ENCODE measurements at places on chromosomes 1 and 21.

GRCh38 chr1:178912597-178912996 lies 41.7 kb upstream of the ANGPTL1 start:
- no peak for DNase-seq

DNA sequence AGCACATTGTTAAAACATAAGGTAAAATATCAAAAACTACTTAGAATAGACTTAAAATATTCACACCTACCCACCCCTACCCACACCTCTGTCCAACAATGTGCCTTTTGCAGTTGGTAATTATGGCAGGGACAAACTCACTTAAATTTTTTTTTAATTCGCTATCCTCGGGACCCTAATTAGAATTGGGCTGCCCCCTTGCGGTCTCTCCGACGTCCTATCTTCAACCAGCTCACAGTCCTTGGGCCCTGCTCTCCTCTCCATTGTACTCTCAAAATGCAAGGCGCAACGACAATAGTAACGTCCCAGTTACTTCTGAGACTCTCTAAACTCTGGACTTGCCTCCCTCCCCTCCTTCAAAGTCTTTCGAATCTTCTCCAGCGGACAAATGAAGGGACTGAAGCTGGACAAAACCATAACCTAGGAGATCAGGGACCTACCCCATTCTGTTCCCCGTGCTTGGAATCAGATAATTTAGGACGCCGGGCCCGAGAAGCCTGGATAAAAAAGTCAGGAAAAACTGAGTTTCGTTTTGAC lies 1.1 kb upstream of the CIART start:
- DNase-seq, result peak; percentile 35

DNA sequence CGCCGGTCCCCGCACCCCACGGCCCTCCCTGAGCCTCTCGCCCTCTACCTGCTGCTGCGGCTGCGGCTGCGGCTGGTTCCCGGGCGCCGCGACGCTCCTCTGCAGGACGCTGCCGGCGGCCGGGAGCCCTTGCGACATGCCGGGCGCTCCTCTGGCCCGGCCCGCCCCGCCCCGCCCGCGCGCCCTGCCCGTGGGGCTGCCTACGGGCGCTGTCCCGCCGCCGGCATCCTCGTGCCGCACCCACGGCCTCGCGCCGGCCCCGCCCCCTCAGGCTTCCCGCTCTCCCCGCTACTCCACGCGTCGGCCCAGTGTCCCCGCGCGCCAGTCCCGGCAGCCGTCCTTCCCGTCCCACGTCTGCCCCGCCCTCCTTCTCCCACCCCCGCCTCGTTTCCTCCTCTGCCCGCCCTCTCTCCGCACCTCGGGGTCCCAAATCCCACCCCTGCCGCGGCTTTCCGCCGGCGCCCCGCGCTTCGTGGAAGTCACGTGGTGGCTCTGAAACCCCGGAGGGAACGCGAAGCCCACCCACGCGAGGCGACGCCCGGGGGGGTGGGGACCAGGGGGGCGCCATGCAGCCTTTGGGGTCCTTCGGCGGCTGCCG lies at the start of gene BATF3:
Gene BATF3, minus strand, starts transcription at position 216 of the 598 bp plus-strand sequence. Its CDS starts 78 bp downstream, at position 138.
- no peak for DNase-seq

DNA sequence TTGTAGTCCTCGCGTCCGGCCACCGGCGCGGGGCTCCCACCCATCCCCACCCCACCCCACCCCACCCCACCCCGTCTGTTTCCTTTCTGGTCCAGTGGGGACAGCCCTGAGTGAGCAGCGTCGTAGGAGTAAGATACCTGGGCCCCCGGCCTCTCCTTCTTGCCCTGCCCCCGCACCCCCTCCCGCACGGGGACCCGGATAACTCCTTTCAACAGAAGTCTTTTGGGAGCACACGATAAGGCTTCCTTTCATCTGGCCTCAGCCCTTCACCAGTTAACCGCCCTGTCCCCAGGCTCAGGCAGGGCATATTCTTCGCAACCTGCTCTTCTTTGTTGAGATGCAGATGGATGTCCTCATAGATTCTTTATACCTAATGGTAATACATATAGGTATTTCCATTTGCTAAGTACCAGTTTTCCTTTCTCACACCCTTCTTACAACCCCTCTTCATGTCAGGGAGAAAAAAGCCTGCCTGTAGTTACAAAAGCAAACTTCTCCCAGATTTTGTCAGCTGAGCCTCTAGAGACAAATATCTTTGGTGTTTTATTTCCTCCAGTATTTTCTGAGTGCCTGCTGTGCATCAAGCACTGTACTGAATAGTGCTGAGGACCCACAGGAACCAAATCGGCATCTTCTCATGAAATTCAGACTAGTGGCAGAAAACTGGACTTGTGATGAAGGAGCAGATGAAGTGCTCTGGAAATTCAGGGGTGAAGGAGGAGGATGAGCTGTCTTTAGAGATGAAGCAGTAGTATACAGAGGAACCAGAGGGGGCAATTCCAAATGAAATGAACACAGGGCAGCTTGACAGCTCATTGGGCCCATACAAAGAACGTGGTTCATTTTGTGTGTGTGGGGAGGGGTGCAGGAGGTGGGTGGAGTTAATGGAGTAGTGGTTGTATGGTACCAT lies 33.6 kb downstream of the SLC2A1 start:
- DNase-seq, result peak; percentile 64

GRCh38 chr1:109821831-109822745 lies 58.4 kb upstream of the EPS8L3 start:
- DNase-seq, result no peak

- no peak for DNase-seq
Measured at GRCh38 chr1:233340031-233340555, 12.6 kb downstream of the MAP3K21 start.

DNA sequence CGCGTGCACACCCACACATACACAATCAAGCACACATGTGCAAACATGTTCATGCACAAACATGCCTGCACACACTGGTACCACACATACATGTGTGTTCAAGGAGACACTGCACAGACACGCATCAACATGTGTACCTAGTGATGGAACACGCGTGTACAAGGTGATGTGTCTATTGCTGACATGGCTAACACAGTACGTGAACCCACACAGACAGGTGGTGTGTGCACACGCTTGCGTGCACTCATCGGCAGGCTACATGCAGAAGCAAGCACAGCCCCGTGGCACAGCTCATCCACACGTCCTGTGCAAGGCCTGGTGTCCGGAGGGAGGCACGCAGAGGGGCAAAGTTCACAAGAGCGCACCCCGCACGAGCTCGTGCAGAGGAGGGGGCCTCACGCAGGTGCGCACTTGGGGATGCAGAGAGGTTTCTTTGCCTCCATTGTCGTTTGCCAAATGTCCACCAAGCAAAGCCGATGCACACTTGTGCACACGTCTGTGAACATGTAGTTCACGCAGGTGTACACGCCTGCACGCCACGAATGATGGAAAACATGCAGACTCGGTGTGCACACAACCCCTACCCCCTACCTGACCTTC lies 969 bp downstream of the ACAP3 start:
- DNase-seq, result no peak

- no peak for DNase-seq
Measured at GRCh38 chr1:222996310-222996975, 146.6 kb downstream of the TLR5 start.

DNA sequence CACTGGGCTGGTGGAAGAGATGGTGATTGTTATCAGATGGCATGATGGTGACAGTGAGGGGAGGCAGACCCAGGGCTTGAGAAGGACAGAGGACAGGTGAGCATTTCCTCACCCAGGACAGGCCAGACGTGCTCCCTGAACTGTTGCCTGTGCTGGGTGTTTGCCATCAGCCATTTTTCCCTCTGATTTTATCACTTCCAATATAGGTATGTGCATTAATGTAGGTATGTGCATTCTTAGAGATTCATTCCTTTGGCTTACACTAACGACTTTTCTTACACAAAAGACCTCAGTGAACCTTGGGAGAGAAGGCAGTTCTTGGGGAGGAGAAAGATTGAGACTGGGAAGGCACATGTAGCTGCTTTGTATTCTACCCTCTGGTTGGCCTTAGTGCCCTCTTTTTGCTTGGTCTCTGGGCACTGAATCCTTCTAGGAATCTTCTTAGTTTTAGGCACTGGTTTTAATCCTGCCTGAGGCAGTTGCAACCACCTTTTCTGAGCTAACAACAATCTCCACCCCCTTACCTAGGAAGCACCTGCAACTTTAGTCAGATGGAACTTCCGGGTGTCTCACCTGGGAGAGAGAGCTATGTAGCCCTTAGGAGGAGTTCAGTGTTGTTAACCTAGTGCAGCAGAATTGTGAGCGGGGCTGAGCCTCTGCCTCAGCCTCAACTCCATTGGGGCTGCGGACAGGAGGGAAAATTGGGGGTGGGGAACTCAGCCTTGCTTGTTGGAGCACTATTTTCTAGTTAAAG lies 30.9 kb downstream of the C1orf116 start:
- no peak for DNase-seq

- DNase-seq, result no peak
Measured at GRCh38 chr1:90512441-90512840, 204.7 kb downstream of the BARHL2 start.

- DNase-seq, result no peak
Measured at GRCh38 chr1:209688746-209689234, 13.6 kb downstream of the G0S2 start.

DNA sequence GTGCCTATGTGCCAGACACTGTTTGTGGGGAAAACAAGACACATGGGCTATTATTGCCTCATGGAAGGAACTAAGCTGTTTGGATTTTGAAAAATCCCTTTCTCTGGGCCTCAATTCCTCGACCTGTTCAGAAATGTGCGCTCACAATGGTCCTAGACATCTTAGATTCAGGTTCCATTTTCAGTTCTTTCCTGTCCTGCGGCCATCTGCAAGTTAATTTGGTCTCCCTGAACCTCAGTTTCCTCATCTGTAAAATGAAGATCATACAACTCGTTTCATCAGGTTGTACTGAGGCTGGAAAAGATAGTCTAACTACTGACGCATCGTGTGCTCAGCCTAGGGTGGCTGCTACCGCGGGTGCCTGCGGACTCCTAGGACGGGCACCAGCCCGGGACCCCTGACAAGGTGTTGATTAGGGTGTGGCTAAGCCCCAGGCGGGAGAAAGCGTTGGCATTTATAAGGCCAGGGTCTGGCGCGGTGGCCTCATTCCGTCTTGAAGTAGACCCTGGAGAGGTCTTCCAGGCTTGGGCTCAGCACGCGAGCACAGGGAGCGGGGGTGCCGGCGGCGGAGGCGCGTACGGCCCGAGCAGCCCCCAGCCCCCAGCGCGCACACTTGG lies 493 bp upstream of the ELOA start:
- no peak for DNase-seq

GRCh38 chr1:47023268-47024140 lies at the start of gene CYP4X1:
Gene CYP4X1 (plus strand): TSS chr1:47023669. CDS start chr1:47023818, 149 bp downstream.
- peak; percentile 5 for DNase-seq

GRCh38 chr1:49728377-49728776 lies 295.4 kb downstream of the AGBL4 start:
- no peak for DNase-seq

- DNase-seq, result no peak
Measured at GRCh38 chr1:242216368-242216767, 217.5 kb upstream of the MAP1LC3C start.

DNA sequence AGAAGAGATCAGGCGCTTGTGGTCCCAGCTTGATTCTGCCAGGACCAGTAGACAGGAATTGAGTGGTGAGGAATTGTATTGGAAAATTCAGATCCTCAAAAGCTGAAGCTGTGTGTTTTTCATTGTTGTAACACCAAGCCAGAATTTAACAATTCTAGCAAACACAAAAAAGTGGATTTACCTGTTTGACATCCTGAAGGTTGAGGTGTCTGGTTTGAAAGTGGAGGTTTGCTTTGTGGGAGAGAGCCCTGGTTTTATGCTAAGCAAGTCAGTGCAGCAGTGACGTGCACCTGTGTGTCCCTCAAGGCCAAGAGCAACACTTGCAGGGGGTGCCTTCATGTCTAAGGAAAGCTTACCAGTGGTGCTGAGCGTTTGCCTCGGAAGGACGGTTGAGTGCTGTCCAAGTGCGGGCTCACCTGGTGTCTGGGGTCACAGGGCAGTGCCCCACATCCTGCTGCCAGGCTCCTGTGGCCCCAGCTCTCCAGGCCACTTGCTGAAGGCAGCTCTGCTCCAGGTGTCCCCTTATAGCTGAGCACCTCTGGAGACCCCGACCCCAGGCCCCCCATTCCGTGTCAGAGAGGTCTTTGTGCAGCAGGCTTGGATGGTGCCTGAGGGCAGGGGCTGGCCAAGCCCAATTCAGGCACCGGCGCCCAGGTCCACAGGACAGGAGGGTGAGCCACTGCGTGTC lies 27.7 kb downstream of the PCNT start:
- DNase-seq, result no peak

GRCh38 chr21:42627527-42628289 lies 25.7 kb upstream of the PDE9A start:
- no peak for DNase-seq
